ENCODE measurements at places on chromosomes 7 and 10.

DNA sequence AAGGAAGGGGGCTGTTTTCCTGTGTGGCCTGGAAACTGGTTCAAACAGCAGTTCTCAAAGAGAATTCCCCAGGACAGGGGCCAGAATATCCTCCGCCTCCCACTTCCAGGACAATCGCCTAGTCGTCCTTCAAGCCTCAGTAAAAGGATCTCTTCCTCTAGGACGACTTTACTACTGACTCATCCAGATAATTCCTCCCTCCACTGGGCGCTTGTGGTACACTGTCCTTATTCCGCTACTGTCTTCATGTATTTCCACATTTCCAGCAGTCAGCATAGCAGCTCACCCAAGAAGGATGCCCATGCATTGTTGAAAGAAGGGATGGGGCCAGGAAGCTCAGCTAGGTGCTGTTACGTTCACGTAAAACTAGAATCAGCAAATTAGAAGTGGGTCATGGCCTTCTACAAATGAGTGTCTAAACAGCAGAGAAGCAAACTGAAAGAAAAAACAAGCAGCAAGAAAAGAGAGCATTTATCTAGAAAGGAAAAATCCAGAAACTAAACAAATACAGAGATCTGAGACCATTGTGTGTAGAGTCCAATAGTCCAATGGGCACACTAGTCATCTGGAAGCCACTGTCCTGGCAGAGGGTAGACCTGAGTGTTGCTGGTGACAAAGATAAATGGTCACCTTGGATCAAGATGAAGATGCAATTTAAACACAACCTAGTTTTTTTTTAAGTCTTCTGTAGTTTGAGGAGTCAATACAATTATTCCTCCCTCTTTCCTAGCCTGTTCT is 26.3 kb downstream of the CLRN3 start:
- no peak for DNase-seq

- DNase-seq = no peak
Measured at GRCh38 chr7:45610660-45611299, 36.6 kb downstream of the ADCY1 start.

GRCh38 chr7:48718731-48719378 is 205.5 kb upstream of the CDC14C start:
- no peak for DNase-seq

DNA sequence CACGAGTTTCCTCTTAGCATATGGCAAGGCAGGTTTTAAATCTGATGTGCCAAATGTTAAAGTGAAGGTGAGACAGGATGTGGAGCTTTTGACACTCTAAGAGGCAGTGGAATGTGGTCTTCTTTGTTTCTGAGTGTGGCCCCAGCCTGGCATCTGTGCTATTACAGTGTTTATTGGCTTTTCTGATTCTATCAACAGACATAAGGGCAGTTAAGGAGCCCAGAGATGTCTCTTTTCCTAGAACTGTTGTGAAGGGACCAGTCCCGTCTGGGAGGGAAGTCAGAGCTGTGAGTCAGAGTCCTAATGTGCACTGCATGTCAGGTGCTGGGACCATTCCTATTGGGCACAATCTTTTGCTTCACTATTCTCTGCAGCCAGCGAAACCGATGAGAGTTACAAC is 32.5 kb downstream of the TRUB1 start:
- no peak for DNase-seq

GRCh38 chr7:28378574-28379149 is 33.7 kb upstream of the CREB5 start:
- DNase-seq = no peak

DNA sequence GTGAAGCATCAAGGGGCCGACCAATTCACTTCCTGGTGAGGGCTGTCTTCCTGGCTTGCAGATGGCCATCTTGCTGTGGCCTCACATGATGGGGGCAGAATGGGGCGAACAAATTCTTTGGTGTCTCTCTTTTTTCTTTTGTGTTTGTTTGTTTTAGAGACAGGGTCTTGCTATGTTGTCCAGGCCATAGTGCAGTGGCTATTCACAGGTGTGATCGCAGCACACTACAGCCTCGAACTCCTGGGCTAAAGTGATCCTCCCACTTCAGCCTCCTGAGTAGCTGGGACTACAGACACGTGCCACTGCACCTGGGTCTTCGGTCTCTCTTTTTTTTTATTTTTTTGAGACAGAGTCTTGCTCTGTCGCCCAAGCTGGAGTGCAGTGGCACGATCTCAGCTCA is 20.1 kb downstream of the NOLC1 start:
- DNase-seq = no peak

DNA sequence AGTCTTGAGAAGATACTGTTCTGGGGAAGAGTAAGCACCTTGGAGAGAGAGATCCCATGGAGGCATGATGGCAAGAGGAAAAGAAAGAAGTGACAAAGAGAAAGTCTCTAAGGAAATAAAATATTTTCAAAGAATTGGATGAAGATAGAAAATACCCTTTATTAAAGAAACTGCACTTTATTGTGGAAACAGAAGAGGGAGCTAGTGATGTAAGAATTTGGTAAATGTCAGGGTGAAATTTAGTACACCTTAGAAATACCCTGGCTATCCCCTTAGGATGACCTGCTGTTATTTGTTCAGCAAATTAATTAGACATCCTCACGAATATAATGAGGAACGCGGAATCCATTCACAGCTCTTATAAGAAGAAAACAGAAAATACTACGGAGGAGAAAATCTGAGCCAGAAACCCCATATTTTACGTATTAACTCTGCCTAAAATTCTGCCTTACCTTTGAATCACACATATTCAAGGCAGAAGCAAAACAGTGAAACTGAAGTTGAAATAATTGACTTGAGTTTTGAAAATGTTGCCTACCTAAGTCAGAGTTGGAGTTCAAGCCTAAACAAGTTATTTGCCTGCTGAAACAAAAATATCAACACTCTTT is 90.7 kb downstream of the TFPI2 start:
- DNase-seq = no peak

DNA sequence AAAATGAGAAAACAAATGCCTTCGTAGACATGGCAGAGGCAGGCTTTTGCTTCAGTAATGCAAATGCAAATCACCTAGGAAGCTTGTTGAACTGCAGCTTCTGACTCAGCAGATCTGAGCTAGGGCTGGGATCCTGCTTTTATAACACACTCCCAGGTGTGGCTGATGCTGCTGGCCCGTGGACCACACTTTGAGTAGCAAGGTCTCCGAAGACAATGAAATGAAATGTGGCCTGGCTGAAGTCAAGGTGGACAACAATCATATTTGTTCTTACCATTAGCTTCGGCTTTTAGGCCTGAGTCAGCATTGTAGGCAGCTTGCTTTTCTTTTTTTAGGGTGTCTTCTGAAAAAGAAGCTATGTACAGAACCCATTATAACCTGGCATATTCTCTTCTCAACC is 26.3 kb downstream of the COL17A1 start:
- no peak for DNase-seq

- no peak for DNase-seq
Measured at GRCh38 chr10:2850202-2850601, 217.1 kb upstream of the PFKP start.

- DNase-seq = no peak
Measured at GRCh38 chr7:30796105-30796869, 25.1 kb downstream of the MINDY4 start.

GRCh38 chr7:4749798-4750197 is 25.6 kb upstream of the AP5Z1 start:
- no peak for DNase-seq

- DNase-seq = no peak
Measured at GRCh38 chr7:75646571-75647102, 92.1 kb downstream of the HIP1 start.

- DNase-seq = no peak
Measured at GRCh38 chr10:119863951-119864565, 8.6 kb downstream of the MCMBP start.

DNA sequence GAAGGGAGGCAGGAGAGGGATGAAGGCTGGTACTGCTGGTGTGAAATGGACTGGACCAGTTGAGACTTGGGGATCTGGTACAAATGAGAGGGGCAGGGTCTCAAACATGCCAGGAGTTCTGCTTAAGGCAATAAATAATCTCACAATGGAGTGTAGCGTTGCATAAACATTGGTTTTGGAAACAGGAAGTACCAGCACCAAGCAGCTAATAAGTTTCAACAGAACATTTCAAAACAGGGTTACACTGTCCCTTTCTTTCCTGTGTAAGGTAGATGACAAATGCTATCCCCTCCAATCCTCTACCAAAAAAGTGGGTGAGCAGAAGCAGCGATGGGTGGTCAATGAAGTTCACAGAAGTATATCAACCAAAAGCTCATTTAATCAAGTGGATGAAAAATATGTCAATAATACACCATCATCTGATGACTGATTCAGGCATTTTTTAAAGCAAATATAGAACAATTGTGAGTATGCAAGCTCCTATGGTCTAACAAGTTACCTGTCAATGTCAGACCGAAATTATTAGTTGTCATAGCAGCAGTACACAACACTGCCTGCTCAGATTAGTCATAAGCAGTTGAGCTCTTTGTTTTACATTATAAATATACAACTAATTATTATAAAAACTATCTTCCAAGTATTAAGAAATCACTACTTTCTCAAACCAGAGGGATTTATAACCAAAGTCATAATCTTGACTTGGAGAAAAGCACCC is 220.0 kb downstream of the FAM107B start:
- no peak for DNase-seq

GRCh38 chr7:111108000-111108399 is 17.1 kb downstream of the LRRN3 start:
- DNase-seq = no peak

DNA sequence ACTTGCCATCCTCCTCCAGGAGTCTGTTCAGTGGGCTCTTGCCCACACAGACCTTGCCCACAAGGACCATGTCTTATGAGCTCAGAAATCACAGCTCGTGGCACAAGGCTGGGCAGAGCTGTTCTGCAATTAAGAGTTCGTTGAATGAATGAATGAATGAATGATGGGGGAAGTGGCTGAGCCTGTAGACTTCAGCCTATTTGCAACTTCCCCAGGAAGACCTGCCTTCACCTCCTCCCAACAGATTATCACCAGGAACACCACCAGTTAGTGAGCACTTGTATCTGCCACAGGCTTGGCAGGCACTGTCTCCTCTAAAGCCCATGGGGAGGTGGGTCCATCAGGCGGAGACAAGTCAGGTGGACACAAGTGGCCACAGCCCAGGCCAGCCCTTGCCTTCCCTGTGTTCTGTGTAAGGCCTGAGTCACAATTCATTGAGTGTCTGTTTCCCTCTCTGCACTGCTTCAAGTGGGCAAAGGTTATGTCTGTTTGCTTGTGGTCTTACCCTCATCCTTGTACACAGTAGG is 1.8 kb upstream of the FGF8 start:
- no peak for DNase-seq

DNA sequence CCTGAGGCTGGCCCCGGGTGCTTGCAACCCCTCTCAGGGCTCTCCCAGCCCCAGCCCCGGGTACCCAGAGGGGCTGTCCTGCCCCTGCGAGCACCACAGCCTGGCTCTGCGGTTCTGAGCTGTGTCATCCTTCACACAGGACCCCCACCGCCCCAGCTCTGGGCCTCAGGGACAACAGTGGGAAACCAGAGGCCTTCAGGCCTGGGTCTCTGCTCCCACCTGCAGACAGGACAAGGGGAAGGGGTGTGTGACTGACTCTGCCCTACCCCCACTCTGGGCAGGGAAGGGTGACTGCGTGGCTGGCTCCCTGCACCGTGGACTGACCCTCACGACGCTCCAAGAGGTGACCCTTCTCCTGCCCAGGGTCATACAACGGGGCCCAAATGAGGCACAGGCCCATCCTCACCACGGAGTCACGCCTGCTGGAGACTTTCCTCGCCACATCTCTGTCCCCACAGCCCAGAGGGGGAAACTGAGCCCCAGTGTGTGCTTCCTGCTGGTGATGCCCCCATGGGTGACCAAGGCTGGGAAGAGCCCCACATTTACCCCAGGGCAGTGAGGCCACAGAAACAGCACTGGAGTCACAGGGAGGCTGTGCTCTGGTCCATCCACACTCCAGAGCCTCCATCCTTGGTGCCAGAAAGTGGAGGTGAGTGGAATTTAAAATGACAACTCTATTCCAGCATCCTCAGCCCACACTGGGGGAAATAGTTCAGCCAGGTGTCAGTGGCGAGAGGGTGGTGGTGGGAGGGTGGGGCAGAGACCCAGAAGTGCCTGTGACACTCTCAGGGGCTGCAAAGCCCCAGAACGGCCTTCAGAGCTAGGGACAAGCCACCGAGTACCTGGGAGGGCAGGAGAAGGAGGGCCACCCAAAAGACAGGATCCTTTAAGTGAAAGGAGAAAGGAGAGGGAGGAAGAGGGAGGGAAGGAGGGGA is 13.6 kb downstream of the CAMK2B start:
- DNase-seq = no peak

GRCh38 chr10:93063144-93063976 is 2.8 kb downstream of the CYP26C1 start:
- DNase-seq = no peak

GRCh38 chr10:63866747-63867140 is 345.5 kb downstream of the REEP3 start:
- no peak for DNase-seq

DNA sequence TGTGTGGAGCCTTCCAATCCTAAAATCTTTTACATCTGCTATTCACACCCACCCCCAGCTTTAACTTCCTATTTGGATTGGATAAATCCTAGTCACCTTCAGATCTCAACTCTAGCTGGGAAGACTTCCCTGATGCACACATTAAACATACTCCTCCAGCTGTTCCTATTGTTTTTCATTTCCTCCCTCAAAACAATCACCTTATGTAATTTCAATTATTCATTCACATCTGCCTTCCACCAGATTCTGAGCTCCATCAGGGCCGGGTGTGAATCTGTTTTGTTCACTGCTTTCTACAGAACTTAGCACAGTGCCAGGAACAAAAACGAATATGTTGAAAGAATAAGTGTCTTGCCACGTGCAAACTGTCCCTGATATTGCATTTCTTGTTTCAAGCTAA is 497.4 kb downstream of the PLXDC2 start:
- no peak for DNase-seq

DNA sequence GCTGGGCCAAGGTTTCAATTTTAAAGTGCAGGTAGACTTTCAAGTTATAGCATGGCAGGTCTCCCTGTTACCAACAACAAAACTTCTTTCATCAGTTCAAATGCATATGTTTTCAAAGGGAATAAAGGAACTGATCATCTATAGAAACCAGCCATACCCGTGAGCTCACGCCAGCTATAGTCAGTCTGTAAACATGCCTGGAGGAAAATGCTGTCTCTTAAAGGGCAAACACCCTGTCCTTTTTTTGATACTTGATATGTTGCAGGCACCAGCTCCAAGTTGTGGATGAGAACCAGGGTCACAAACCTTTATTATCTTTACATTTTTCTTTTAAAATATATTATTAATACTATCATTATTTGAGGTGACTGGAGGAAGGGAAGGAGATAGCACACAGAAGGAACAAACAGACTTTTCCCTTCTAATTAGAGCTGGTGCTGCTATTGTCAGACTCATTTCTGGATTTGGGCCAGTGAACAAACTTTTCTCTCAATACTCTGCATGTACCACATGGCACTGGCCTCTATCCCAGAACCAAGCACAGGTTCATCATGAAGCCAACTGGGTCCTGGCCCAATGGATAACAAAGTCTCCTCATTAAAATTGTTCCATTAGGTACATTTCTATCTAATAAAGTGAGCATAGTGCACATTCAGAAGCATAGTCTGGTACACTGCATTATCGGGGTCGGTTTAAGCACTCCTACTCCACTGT is 1102.4 kb downstream of the SORCS3 start:
- no peak for DNase-seq

- DNase-seq = no peak
Measured at GRCh38 chr10:103711351-103711994, 143.9 kb downstream of the SH3PXD2A start.

Data from stimulated activated CD4-positive, alpha-beta T cell treated with anti-CD3 and anti-CD28 coated beads, Interleukin-1b, Interleukin-23, amount 100 ng/mL, for 4 hours (primary cell).